Activated naive CD4-positive, alpha-beta T cell (primary cell): ENCODE measurements at places on chromosomes 2 and 18.

DNA sequence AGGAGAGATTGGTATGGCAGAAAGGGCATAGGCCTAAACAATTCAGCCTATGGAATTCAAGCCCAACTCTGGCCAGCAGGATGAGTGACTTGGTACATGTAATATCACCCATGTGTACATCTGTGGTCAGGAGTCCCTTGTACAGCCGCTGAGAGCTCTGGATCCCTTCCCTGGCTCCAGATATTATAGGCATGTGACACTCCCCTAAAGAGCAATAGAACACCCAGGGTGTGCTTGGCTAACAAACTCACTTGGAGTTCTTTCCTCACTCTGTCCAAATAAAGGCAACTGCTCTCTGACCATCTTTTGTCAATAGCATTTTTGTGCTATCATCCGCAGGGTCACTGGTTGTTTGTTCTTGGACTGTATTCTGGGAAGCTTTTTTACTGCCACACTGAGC is 197.4 kb upstream of the NCKAP5 start:
- DNase-seq: no peak

DNA sequence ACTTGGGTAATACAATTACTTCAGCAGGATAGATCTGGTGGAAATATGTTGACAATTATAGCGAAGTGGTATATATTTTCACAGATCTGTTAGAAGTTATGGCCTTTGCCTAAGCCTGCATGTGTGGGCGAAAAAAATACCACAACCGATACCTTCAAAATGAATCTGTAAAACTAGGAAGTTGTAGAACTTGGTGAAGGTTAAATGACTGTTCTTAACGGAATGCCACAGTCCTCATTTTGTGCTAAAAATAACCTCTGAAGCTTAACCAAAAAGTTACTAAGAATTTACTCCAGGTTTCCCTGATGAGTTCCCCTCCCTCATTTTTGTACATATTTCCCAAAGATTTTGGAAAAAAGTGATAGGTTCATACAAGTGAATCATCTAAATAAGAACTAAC is 550.7 kb downstream of the THSD7B start:
- DNase-seq: no peak

DNA sequence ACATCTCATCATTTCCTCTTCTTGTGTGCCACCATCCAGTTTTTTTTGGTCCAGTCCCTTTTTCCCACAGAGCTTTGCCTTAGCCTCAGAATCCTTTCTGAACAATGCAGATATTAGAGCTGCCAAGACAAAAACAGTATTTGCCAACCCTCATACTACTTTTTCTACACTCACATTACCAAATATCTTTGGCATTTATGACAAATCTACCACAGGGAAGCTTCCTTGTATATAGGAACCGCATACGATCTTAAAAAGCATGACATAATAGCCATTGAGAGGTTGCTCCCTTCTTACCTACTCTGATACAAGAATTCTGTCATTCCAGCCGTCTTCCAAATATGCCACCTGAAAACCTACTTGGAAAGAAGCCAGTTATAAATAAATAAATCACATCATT is 9.4 kb downstream of the ZNF24 start:
- no peak for DNase-seq

GRCh38 chr2:77642339-77642738 is 120.2 kb upstream of the LRRTM4 start:
- no peak for DNase-seq

DNA sequence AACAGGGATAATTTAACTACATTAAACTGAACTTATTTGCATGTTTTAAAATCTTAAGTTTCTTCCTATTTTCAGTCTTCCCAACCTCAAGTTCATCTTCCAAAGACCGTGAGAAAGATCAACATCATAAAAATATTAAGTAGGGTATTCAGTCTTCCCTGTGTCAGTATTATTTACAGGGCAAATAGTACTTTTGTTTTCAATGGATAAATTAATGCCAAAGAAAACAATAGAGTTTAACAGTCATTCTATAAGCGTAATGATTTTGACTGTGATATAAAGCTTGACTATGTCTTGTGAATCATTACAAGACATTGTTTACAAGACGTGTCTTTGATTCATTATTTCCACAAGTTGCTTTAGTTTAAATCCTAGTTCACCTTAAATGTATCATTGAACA is 48.0 kb upstream of the NRXN1 start:
- DNase-seq: no peak

GRCh38 chr2:173427887-173428668 is 73.4 kb downstream of the CDCA7 start:
- no peak for DNase-seq
